ENCODE measurements at places on chromosomes 7 and 10. TPM values are rescaled to one million over a fixed set of nuclear protein-coding genes. Genes with fewer than 3 reads are reported as not detected.

GRCh38 chr10:76523791-76524351 lies 1092.4 kb downstream of the LRMDA start:
- no peak for DNase-seq

DNA sequence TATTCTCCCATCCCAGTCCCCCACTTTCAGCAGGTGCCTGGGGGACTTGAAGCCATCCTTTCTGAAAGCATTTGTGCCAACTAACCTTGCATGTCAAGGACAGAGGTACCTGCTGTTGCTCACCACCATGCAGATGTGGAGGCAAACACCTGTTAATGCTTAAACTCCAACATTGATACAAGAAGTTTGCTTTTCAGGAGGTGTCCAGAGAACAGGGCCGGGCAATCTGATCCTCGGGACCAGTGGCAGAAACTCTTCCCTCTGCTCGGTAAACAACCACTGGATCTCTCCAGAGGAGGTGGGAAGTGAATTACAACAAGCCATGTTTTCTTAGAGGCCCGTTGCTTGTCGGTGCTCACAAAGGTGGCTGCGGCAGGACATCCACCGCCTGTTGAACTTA lies 54.7 kb downstream of the FGFR2 start:
- DNase-seq: no peak

GRCh38 chr7:39592586-39592985 lies 26.4 kb downstream of the YAE1 start:
- DNase-seq: no peak

DNA sequence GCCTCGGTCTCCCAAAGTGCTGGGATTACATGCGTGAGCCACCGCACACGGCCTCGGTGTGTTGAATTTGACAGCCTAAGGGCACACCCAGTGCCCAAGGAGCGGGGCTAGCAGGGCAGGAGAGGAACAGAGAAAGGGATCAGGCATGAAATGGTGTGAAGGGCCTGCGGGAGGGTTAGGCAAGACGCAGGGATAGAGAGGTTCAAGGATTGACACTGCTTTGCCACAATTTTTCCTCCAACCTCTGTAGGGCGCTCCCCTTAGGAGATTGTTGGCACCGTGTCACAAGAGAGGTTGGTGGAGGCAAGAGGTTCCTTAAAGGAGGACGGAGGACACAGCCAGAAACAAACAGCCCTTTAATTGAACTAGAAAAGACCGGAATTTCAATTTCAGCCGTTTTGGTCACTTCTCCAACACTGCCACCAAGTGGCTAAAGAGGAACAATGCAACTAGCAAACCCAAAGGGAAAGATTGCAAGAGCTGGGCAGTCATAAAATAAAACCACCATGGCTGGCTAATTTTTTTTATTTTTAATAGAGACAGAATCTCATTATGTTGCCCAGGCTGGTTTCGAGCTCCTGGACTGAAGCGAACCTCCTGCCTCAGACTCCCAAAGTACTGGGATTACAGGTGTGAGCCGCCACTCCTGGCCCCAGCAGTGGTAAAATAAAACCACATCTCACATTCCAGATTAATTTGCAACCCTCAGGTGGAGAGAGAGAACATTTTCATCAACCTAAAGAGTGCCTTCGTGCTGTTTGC lies 6.9 kb upstream of the CREB3L2 start:
- no peak for DNase-seq

DNA sequence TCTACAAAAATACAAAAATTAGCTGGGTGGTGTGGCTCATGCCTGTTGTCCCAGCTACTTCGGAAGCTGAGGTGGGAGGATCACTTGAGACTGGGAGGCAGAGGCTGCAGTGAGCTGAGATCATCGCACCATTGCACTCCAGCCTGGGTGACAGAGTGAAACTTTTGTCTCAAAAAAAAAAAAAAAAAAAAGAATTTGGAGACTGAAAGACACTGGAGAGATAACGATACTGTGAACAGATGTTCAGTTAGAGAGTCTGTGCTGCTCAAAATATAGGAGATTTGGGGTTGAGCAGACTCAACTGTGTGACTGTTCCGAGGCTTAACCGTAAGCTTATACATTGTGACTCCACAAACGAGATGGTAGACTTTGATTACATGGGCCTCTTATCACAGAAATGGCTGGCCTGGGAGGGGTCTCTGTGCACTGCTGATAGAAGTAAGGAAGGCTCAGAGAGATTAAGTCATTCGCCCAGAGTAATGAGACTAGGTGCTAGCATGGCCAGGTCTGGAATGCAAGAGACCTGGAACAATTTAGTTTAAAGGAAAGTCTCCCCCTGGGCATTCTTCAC lies 19.4 kb downstream of the WBP1L start:
- DNase-seq: no peak

FFAR4 gene
- 4.9 TPM for total RNA-seq

- DNase-seq: no peak
Measured at GRCh38 chr7:21538936-21539495, 3.8 kb upstream of the DNAH11 start.

CASTOR2 gene
- 11.9 TPM for total RNA-seq

All from upper lobe of right lung (tissue), 1 donor.